ENCODE measurements at places on chromosomes 5 and 9.

- DNase-seq = no peak
Measured at GRCh38 chr5:109533751-109534272, 124.0 kb upstream of the PJA2 start.

DNA sequence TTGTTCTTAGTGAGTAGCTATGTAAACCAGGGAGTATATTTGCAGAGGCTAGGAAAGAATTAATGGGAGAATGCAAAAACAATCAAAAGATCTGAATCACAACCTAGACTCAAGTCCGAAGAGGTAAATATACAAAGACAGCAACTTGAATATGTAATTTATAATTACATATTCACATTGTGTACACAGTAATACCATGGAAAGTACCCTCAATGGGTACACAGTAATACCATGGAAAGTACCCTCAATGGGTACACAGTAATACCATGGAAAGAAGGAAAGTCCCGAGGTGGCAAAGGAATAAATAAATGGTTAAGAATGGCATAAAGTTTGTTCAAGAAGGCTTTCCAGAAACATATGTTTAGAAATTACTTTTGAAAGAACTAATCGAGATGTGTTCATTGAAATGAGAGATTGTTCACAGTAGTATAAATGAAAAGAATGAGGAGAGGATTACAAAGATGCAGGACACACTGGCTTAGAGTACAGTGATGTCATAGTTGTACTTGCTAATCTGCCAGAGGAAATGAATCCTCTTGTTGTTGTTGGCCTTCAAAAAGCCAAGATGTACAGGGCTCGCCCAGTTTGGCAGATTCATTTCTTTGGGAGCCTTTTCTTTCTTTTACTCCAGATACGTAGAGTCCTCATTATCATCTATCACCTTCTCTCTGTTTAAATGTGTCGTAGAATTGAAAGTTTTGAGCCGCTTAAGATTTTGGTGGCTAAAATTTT lies 116.0 kb downstream of the UNC13B start:
- DNase-seq = no peak

- DNase-seq = no peak
Measured at GRCh38 chr9:137448602-137448962, 7.4 kb upstream of the ENTPD8 start.

GRCh38 chr9:85892401-85892800 lies 48.5 kb upstream of the NAA35 start:
- DNase-seq = no peak

DNA sequence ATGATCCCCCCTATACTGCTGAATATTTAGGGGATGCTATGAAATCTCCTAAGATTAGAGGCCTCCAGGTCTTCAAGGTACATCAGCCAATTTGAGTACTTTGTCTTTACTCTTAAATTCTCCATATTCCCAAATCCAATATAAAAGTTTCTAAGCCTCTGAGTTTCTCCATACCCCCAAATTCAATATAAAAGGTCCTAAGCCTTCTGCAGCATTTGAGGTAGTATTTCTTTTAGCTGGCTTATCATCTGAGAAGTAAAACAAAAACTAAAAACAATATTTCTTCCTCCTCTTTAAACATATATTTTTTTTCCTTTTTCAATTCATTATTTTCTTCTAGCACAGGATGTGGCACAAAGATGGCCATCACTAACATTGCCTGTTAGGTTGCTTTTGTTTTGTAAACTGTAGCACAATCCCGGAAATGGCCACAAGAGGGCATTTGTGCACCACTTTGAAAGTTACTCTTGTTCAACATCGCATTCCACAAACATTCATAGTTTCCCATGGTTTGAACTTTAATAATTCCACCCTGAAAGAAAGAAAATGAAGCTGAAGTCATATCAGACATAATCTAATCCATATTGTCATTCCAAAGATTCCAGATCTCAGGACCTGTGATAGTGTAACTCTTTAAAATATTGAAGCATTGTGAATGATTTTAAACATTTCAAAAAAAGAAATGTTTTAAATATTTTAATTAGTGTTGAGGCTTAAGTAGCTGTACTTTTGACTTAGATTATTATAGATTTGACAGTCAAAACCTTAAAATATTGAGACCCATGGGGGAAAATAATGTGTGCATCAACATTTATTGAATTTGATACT lies 21.0 kb upstream of the SCGB3A2 start:
- no peak for DNase-seq

GRCh38 chr5:167688341-167689130 lies 602.9 kb upstream of the WWC1 start:
- no peak for DNase-seq

DNA sequence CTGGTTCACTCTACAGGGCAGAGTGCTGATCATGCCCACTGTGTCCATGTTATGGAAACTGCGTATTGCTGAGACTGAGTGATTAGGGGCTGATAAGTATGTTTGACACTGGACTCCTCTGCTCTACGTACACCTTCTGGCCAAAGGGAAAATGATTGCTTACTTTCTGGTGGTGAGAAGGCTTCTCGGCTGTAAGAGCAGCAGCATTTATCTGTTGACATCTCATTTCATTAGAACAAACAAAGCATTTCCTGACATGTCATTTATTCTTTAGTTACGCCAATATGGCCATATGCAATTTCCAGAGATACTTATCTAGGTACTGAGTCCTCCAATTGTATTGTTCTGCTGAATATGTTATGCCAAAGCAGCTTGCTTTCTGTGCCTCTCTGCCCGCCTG lies 5.6 kb downstream of the FAXDC2 start:
- DNase-seq = no peak

- no peak for DNase-seq
Measured at GRCh38 chr5:128253161-128253560, 169.6 kb downstream of the SLC12A2 start.

DNA sequence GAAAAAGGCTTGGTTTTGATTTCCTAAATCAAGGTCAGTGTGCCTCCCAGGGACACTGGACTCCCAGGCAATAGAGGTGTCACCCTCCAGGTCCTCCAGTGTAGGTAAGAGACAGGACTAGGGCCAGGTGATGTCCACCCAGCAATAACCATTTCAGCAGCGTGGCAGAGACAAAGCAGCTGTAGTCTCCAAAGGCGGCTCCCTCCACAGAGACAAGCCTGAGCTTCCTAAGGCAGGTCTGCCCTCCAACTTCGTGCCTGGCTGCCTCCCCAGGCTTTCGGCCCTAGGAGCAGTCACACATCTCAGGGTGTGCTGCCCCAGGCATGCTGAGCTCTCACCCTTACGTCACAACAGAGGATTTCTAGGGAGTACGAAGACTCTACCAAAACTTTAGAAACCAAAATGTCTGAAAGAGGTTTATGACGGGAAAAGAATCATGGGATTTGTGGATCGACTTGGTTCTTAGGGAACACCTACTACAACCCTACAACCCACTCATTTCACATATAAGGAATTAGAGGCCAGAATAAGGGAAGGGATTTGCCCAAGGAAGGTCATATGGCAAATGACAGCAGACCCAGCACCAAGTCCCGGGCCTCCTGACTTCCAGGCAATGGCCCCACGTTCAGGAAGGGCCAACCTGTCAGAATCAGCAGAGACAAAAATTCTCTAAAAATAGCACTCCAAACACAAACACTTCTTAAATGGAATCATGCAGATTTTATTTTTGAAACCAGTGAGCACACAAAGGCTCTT lies 105.5 kb downstream of the KLHL3 start:
- no peak for DNase-seq

GRCh38 chr9:109228093-109228642 lies 61.1 kb upstream of the FRRS1L start:
- DNase-seq = no peak

- no peak for DNase-seq
Measured at GRCh38 chr9:14903040-14903439, 7.2 kb downstream of the FREM1 start.

GRCh38 chr5:67732471-67732870 lies 483.1 kb upstream of the PIK3R1 start:
- DNase-seq = no peak

- no peak for DNase-seq
Measured at GRCh38 chr5:169873642-169874041, 106.7 kb downstream of the INSYN2B start.

- no peak for DNase-seq
Measured at GRCh38 chr9:20242510-20243189, 379.6 kb downstream of the MLLT3 start.
